ENCODE measurements at places on chromosomes 2 and 18.

DNA sequence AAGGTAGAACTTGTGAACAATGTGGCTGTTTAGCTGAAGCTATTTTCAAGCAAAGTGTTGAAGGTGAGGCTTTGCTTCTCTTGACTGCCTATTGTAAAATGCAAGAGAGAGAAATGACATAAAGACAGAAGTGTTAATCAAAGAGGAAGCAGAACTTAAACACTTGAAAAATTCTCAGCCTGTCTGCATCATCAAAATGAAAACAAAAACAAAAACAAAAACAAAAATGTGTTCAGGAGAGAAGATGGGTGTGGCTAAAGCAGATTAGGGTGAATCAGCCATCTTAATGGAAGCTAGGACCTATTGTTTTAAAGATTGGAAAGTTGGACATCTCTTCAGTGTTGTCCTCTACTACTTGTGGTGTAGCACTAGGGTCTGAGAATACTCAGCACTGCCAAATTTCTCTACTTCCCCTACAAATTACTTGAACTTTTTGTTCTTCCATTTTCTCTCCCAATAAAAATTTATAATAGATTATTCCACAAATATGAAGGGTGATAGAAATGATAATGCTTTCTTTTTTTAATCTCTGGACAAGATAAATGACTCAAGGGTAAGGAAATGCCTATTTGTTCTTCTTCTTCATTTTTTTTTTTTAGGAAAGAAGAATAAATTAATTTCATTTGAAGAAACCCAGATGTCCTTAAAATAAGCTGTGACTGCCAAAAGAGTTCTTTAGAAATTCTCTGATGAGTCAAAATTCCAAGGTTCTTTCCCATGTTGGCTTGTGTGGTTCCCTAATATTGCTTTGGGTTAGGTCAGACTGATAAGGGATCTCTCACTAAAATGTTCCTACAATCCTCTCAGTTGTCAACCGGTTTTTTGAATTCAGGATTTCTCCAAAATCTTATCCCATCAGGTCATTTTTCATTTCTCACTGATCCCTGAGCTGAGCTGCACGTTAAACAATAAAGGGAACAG lies 571.2 kb upstream of the ZEB2 start:
- no peak for DNase-seq

GRCh38 chr18:44510390-44510789 lies 170.3 kb upstream of the SETBP1 start:
- DNase-seq: no peak

GRCh38 chr18:28075501-28075900 lies 101.4 kb downstream of the CDH2 start:
- no peak for DNase-seq

- DNase-seq: no peak
Measured at GRCh38 chr2:55225481-55226020, 6.5 kb downstream of the CLHC1 start.

DNA sequence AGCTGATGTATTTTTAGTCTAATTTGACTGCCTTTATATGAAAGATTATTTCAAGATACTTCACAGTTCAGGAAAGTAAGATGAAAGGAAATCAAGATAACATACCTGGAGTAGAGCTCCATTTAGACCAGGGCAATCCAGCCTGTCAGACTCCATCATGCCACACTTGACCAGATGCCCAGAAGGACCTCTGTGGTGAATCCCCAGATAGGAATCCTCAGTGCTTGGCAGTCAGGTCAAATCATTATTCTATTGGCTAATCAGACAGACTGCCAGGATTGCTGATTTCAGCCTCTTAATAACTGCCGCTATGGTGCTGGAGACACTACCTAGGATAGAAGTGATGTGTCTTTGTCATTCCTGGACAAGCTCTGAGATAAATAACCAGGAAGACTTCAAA lies 404.2 kb downstream of the STK39 start:
- DNase-seq: no peak

GRCh38 chr2:120262150-120262549 lies 9.5 kb downstream of the RALB start:
- DNase-seq: no peak

- DNase-seq: no peak
Measured at GRCh38 chr18:50721006-50721405, 98.8 kb downstream of the MRO start.

DNA sequence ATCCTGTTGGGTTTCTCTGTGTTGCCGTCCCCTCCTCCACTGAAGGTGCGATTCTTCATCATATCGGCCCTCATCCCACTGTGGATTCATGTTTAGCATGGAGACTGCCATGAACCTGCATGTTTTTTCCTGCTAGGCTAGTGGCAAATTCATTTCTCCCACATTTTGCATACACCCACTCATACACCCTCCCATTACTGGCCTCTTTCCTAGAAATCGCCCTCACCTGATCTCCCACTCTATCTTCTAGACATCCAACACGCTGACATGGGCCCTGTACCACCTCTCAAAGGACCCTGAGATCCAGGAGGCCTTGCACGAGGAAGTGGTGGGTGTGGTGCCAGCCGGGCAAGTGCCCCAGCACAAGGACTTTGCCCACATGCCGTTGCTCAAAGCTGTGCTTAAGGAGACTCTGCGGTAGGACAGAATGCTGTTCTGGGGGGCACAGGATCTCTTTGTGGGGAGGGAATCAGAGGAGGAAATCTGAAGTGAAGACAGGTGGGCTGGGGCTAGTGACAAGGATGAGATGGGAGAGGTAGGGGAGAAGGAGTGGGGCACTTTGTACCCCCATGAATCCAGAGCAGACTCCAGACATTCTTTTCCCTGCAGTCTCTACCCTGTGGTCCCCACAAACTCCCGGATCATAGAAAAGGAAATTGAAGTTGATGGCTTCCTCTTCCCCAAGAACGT lies 17.7 kb downstream of the PRKAG3 start:
- DNase-seq: no peak

- DNase-seq: no peak
Measured at GRCh38 chr2:229409751-229410181, 138.7 kb upstream of the PID1 start.

GRCh38 chr2:172046080-172046678 lies 39.1 kb upstream of the DLX1 start:
- DNase-seq: no peak

DNA sequence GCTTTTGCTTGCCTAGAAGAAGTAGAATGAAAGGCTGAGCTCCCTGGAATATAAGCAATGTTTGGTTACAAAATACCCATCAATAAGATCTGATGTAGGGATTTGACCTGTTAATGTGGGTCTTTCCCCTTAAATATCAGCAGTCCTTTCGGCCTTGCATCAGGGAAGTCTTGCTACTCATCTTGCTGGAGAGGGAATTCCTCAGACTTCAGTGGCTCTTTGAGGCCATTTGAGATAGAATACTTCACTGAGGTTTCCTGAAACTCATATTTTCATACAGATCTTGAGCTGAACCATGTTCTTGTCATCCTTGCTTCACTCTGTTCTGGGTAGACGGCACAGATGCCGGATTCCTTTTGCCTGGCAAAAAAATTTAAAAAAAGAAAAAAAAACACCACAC lies 3.9 kb downstream of the TWIST2 start:
- DNase-seq: no peak

GRCh38 chr2:147062073-147062472 lies 782.8 kb upstream of the ACVR2A start:
- DNase-seq: no peak

DNA sequence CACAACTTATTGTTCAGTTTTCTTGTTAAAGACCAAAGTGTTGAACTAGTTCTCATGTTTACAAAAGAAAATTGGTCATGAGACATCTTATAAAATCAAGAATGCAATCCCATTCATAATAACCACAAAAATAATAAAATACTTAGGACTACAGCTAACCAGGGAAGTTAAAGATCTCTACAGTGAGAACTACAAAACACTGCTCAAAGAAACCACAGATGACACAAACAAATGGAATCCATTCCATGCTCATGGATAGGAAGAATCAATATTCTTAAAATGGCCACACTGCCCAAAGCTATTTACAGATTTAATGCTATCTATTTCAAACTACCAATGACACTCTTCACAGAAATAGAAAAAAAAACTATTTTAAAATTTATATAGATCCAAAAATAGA lies 1354.8 kb upstream of the CDH2 start:
- no peak for DNase-seq

- no peak for DNase-seq
Measured at GRCh38 chr2:179809606-179810005, 51.8 kb downstream of the ZNF385B start.

GRCh38 chr2:240420206-240421104 lies 15.0 kb upstream of the GPC1 start:
- DNase-seq: no peak

DNA sequence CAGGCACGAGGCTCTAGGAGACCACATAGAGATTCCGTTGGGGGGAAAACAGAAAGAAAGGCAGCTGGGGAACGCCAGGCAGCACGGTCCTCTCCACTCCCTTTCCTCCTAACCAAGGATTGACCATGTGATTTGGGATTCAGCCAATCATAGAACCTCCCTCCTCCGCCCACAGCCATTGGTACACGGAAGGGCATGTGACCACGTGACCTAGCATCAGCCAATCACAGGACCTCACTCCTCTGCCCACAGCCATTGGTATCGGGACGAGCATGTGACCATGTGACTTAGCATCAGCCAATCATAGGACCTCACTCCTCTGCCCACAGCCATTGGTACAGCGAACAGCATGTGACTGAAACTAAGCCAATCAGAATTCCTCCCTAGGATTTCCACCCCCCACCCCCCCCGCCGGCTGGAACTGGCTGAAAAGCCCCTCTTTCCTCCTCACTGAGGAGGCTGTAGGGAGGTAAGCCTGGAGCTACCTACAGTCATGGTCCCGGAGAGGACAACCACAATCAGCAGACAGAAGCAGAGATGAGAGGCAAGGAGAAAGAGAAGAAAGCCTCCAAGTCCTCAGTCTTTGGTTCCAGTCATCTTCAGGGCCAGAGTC lies 7.6 kb downstream of the SERPINE2 start:
- DNase-seq: no peak

DNA sequence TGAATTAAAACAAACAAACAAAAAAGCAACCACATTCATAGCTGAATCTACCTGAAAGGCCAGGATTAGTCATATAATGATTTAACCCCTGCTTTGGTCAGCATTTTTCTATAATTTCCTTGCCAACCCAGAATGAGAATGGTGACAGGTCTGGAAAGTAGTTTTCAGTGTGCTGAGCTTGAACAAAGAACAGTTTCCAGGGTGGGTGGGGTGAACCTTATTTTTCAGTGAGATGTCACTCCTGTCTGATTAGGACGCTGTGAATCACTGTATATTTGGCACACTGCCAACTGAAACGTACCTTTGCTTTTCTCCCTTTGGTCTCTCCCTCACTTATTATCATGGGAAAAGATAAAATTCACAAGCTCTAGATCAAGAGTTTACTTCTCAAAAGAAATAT lies 35.0 kb upstream of the DSC1 start:
- no peak for DNase-seq

DNA sequence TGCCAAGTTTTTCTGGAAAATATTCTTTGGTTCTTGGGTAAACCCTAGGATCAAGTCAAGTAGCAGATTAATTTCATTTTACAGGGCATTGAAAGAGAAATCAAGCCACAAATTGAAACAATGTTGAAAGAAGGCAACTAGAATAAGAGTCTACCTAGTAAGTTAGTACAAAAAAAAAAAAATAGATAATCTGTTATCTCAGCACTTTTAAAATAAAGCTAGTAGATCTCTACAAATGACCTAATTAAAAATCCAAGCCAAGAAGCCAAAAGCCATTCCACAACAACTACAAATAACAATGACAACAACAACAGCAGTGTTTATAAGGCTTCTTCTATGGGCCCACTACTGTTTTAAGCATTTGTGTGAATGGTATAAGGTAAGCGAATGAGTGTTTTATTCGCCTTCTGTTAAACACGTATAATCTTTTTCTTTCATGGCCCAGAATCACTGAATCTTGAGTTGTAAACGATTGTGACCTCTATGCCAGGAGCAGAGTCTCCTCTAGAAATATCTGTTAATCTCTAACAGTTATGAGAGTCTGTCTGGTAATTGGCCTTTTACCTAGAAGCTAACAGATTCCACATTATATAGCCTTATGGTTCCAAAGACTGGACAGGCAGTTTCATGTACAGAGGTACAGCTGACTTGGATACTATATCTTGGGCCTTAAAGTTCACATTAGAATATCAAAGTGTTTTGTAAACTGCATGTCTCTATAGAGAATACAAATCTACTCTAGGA lies 28.6 kb upstream of the CUL3 start:
- no peak for DNase-seq

DNA sequence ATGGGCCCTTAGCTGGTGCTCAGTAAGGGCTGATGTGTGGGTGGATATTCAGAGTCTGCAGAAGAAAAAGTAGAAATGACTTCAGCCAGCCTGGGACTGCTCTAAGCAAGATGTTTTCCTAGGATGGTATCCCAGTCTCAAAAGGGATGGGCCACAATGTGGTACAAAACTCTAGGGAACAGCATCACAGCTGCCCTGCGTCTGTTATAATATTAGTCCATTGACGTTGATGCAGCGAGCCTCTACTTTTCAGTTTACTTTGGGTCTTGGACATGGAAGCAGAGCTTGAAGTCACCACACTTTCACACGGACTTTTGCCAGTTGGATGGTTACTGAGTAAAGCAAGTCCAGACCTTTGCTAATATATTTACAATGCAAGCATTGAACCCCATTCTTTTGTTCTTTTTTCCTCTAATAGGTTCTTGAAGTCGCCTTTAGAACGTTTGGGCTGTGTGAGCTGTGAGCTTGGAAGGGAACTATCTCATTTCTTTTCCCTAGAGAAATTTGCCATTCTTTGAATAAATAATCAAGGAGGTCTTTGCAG lies 105.7 kb downstream of the RDH14 start:
- no peak for DNase-seq

GRCh38 chr2:582792-583528 lies 94.2 kb downstream of the TMEM18 start:
- no peak for DNase-seq

DNA sequence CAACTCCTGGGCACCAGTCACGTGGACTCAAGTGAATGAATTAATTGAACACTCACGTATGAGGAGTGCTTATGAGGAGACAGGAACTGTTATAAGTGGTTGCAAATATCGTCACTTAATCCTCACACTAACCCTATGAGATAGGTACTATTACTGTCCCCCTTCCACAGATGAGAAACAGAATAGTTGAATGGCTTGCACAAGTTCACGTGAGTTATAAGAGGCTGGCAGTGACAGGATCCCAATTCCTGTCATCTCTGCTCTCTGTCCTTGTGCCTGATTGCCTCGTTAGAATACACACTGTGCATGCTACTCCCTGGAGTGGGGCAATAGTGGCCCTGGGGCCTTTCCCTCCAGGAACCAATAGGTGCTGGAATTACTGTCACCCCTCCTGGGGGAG lies 253.5 kb downstream of the DYSF start:
- DNase-seq: no peak

GRCh38 chr18:48336332-48336731 lies 72.9 kb downstream of the ZBTB7C start:
- no peak for DNase-seq

DNA sequence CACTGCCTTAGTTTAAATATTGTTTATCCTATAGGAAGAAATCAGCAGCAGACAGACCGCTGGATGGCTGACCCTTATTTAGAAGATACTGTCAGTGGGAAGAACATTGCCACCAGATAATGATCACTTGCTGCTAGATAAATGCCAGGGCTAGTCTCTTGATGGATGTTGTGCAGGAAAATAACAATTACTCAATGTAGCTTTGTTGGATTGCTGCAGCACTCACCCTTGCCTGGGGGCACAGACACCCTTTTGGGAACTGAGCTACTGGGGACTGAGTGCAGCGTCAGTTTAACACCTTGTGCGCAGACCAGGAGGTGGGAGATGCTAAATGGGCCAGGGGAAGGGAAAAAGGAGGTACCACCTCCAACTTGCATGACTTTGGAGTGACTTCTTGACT lies 64.2 kb upstream of the CAPN13 start:
- DNase-seq: no peak

GRCh38 chr2:216665242-216665641 lies 30.1 kb downstream of the IGFBP5 start:
- DNase-seq: no peak

- no peak for DNase-seq
Measured at GRCh38 chr18:13868501-13869271, 44.7 kb downstream of the MC5R start.
